ENCODE measurements at places on chromosomes 3 and 15. TPM values are rescaled to one million over a fixed set of nuclear protein-coding genes. Genes with fewer than 3 reads are reported as not detected.

TGFBR2 gene
- 21.6 TPM for total RNA-seq

ESYT3 gene
- total RNA-seq: 0.38 TPM

CLRN1 gene
- not detected for total RNA-seq

TMC3 gene
- not detected for total RNA-seq

DZIP1L gene
- total RNA-seq: 18.1 TPM

LHFPL4 gene
- not detected for total RNA-seq

ZBED2 gene
- total RNA-seq: not detected

DGKG gene
- 5.4 TPM for total RNA-seq

PCOLCE2 gene
- 9.6 TPM for total RNA-seq

ZMYND10 gene
- 1.9 TPM for total RNA-seq

TLR9 gene
- total RNA-seq: not detected

C3orf85 gene
- not detected for total RNA-seq

GOLGA8M gene
- total RNA-seq: 0.08 TPM

TRPC1 gene
- total RNA-seq: 5.9 TPM

EFCC1 gene
- total RNA-seq: not detected

TTLL13 gene
- total RNA-seq: not detected

DOCK3 gene
- total RNA-seq: 0.21 TPM

LTK gene
- 0.13 TPM for total RNA-seq

ZKSCAN7 gene
- not detected for total RNA-seq

ADGRG7 gene
- total RNA-seq: not detected

MAP3K13 gene
- 7.1 TPM for total RNA-seq

MESP2 gene
- 0.74 TPM for total RNA-seq

ISL2 gene
- total RNA-seq: 2.9 TPM

HDDC3 gene
- total RNA-seq: 34.6 TPM
